ENCODE measurements at places on chromosomes 13 and 19.

- no peak for DNase-seq
Measured at GRCh38 chr13:64066711-64067110, 2651.1 kb upstream of the PCDH20 start.

GRCh38 chr19:13190781-13191540, 40.8 kb downstream of the IER2 start:
- DNase-seq = no peak

GRCh38 chr13:65499256-65499655, 1730.9 kb downstream of the PCDH9 start:
- DNase-seq = no peak

DNA sequence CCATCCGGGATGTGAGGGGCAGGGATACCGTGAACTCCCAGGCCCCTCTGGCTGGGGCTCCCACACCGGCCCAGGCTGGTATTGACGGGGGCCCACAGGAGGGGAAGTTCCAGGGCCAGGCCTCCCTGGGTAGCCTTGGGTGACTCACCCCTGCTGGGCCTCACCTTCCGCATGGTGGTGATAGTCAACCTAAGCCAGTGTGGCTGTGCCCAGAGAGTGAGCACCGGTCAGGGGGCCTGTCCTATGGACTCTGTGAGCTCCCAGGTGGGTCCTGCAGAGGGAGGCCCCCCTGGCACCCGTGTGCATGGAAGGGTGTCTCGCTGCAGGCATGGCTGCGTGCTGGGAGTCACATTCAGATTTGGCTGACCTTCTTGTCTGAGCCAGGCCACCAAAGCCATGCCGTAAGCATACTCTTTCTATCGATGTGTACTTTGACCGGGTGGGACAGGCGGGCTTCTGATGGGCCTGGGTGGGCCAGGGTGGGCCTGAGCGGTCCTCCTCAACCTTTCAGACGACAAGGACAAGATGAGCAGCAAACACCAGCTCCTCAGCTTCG, 27.6 kb downstream of the DHX34 start:
- no peak for DNase-seq

GRCh38 chr19:8476524-8476923, 25.9 kb downstream of the PRAM1 start:
- no peak for DNase-seq

DNA sequence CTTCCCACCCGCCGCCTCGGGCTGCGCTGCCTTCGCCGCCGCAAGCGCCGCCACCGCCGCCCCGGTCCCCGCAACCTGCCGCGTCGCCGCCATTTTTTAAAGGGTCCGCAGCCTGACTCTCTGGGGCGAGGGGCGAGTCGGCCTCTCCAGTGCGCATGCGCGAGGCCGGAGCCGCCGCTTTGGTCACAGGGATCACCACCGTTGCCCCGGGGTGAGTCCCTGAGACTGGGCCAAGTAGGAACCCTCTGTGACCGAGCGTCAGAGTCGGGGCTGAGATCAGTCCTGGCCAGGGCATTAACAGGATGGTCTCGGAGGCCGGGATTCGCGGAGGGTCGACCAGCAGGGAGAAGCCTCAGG, 42.6 kb downstream of the ZNF146 start:
- DNase-seq = no peak

GRCh38 chr13:26422036-26422435, 135.4 kb upstream of the WASF3 start:
- no peak for DNase-seq

- DNase-seq = no peak
Measured at GRCh38 chr13:78045916-78046315, 127.3 kb upstream of the EDNRB start.

DNA sequence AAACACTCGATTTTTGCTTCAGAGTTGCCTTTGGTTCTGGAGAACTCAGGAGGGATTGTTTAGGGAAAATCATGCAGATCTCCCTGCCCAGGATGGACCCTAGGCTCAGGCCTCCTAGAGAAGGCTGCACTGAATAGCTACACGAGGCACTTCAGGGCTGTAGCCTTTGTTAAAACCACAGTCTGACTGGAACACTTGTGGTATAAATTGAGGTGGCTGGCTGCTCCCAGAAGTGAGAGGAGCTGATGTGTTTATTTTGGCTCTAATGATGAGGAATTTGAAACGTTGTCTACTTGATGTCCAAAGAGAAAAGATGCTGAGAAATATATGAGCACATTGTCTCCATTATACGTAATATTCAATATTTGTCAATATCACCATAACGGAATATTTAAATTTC, 762.1 kb upstream of the ARGLU1 start:
- no peak for DNase-seq

- DNase-seq = no peak
Measured at GRCh38 chr13:30907121-30907861, 1.2 kb downstream of the MEDAG start.

GRCh38 chr19:44930088-44930487, 11.9 kb upstream of the APOC4 start:
- DNase-seq = no peak

- no peak for DNase-seq
Measured at GRCh38 chr19:4795400-4795799, 3.9 kb downstream of the FEM1A start.

DNA sequence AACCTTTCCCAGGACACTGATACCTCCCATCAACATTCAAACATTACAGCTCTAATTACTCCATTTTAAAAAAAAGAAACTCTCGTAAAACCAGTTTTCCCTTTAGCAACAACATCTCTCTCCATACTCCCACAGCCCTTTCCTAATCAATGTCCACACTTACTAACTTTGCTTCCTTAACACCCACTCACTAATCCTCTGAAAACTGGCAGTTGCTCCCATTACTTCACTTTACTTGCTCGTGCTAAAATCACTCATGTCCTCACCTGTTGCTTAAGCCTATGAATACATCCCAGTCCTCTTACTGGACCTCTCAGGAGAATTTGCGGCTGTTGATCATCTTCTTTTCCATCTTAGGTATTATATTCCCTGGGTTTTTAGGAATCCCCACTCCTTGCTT, 44.8 kb downstream of the RBM26 start:
- no peak for DNase-seq

DNA sequence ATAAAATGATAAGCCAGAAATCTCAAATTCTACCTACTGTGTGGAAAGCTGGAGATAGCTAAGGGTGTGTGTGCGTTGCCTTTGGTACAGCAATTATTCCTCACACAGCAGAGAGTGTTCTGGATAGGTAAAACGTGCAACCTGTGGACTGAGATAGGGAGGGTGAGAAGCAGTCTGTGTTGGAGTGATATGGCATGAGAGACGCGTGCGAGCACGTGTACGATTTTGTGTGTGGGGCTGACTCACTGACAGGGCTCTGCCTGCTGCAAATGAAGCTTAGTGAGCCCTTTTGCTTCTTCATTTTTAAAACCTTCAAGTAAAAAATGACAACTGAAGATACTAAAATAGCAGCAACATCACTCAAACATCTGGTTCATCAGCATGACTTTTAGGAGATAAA, 35.7 kb upstream of the SLC10A2 start:
- DNase-seq = no peak

GRCh38 chr13:113577881-113578435, 6.6 kb upstream of the TFDP1 start:
- DNase-seq = no peak

DNA sequence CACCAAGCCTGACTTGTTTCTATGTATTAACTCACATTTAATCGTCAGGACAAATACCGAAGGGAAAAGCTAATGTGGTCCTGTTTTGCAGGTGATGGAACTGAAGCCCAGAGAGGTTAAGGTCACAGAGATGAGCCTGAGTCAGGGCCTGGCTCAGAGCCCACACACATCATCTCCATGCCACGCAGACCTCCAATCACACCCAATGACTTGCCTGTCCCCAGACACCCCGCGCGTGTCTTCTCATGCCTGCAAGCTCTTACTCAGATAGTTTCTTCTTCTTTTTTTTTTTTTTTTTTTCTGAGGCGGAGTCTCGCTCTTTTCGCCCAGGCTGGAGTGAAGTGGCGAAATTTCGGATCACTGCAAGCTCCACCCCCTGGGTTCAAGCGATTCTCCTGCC, 16.4 kb downstream of the SIX5 start:
- DNase-seq = no peak

DNA sequence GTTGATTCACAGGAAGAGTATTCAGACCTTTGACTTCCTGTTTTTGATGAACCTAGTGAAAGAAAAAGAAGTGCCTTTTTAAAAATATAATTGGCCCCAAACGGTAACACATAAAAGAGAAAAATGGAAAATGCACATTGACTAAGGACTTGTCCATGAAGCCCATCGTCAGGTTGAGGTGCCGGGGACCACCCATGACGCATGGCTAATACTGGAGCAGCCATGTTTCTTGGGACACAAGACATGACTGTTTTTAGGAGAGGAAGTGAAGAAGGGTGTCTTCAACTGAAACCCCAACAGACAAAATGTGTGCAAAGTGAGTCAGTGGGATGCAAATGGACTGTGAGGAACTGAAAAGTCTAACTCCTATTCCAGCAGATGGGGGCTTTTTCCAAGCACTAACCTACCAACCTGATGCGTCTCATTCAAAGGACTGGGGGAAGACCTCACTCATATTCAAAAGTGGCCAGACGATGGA, 459.4 kb downstream of the FOXO1 start:
- no peak for DNase-seq

GRCh38 chr13:97880311-97880675, 73.2 kb upstream of the IPO5 start:
- DNase-seq = no peak

DNA sequence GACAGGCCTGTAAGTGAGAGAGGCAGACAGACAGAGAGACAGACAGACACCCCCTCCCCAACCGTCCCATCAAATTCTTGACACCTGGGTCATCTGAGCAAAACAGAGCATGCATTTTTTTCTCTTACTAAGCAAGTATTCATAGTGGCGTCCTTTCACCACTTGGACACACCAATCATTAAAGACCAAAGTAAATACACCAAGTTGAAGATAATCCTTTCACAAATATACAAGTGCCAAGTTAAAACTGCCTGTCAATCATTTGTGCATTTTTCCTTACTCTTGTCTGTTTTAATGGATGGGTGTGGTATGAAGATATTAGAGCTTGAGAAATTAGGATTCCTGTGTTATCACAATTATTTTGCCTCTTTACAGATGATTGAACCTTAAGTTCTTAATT, 337.3 kb downstream of the ATP8A2 start:
- no peak for DNase-seq

DNA sequence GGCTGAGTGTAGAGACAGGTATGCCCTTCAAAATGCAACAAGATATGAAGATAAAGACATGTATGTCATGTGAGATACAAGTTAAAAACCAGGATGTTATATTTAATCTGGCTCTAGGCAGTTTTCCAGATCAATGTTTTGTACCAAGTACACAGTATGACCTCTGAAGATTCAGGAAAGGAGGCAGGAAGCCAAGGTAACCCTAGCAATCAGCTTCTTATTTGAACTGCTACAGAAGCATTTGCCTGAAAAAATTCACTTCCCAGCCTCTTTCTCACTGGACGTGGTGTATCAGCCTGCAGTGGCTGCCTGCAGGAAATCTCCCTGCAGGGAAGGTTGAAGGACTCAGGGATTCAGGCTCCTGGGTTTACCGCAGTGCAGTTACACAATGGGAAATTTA, 24.1 kb downstream of the OLFM4 start:
- DNase-seq = no peak

DNA sequence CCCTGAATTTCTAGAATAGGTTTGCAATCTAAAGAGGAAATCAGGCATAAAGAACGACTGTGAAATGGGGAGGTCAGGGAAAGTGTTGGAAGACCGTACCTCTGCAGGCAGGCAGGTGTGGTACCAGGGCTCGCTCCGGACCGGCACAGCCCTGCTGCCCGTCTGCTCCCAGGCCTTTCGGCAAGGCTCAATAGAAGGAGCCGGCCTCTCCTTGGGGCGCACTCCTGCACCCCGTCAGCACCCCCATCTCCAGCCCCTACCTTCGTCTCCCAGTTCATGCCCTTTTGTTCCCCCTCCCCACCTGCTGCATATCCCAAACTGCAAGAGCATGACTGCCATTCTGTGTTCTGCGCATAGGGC, 139.8 kb upstream of the SOX1 start:
- DNase-seq = no peak

DNA sequence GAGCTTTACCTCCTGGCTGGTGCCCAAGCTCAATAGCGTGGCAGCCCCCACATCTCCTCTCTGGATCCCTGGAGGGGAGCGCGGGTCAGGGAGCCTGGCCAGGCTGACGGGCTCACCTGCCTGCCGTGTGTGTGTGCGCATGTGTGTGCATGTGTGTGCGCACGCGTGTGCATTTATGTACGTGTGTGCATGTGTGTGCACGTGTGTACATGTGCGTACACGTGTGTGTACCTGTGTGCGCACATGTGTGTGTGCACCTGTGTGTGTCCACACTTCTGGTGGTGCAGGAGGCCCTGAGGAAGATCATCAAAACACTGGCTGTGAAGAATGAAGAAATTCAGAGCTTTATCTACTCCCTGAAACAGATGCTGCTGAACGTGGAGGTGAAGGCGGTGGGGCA, 1.3 kb downstream of the FSD1 start:
- no peak for DNase-seq

GRCh38 chr13:112574416-112574815, 13.5 kb downstream of the TUBGCP3 start:
- no peak for DNase-seq

DNA sequence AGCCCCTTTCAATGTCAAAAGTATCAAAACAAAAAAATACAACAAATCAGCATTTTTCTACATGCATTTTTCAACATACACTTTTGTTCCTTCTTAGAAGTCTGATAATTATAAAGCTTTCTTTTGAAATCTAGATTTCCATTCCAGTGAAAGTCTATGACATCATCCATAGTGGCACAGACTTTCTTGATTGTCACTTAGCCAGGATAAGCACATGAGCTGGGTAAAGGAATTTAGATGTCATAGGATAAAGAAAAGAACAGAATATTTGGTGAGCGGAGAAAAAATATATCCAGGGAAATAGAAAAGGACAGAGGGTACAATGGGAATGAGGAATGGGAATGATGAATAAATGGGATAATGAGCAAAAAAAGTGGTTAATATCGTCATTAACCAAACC, 15.1 kb upstream of the TRPC4 start:
- no peak for DNase-seq

GRCh38 chr19:33285441-33285927, 16.9 kb downstream of the CEBPA start:
- DNase-seq = no peak

- DNase-seq = no peak
Measured at GRCh38 chr19:15313649-15314279, 18.6 kb downstream of the BRD4 start.

GRCh38 chr13:39825886-39826285, 170.4 kb downstream of the COG6 start:
- DNase-seq = no peak

DNA sequence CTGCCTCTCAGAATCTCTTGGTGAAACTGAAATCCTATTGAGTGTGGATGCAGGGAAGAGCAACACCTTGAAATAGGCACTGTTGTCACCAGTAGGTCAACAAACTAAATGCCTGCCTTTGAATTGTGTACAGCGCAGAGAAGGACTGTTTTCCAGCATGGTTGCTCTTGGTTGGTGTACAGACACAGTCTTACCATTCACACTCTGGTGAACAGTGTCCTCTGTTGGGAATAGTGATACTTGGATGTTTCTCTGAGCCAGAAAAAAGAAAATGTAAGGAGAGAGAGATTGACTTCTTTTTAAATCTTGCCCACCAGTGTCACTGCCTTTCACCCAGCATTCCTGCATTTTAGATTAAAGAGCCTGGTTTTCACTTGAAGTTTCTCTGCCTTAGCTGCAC, 179.7 kb downstream of the STK24 start:
- DNase-seq = no peak

- DNase-seq = no peak
Measured at GRCh38 chr19:11159598-11160439, 4.2 kb upstream of the SPC24 start.

GRCh38 chr19:5686326-5686646, 3.8 kb upstream of the RPL36 start:
- no peak for DNase-seq

Data from activated CD4-positive, alpha-beta T cell treated with anti-CD3 and anti-CD28 coated beads for 1 hour (primary cell).